ENCODE measurements at places on chromosomes 6 and 20.

- H3K27ac ChIP-seq: no peak overlapping the region
- no peak overlapping the region for H3K4me3 ChIP-seq
- DNase-seq: no peak
- H3K27me3 ChIP-seq: no peaks in the 10 kb centered on the region
These were observed 167.3 kb upstream of the GMDS start for GRCh38 chr6:2412731-2413130.

- DNase-seq: no peak
- H3K27me3 ChIP-seq: no peaks in the 10 kb centered on the region
- H3K27ac ChIP-seq: no peak overlapping the region
- no peak overlapping the region for H3K4me3 ChIP-seq
- no peaks in the 10 kb centered on the region for H3K36me3 ChIP-seq
These were observed 52.6 kb downstream of the BTBD3 start for GRCh38 chr20:11970243-11970836.

GRCh38 chr6:44620922-44621321 is 233.4 kb downstream of the CDC5L start:
- no peak overlapping the region for H3K27ac ChIP-seq
- no peak overlapping the region for H3K4me3 ChIP-seq
- no peaks in the 10 kb centered on the region for H3K4me1 ChIP-seq
- DNase-seq: no peak

- no peak overlapping the region for H3K4me3 ChIP-seq
- no peaks in the 10 kb centered on the region for H3K4me1 ChIP-seq
- no peak for DNase-seq
- no peak overlapping the region for H3K27ac ChIP-seq
- no peaks in the 10 kb centered on the region for H3K36me3 ChIP-seq
These were observed 43.1 kb downstream of the CD109 start for GRCh38 chr6:73739096-73739495.

DNA sequence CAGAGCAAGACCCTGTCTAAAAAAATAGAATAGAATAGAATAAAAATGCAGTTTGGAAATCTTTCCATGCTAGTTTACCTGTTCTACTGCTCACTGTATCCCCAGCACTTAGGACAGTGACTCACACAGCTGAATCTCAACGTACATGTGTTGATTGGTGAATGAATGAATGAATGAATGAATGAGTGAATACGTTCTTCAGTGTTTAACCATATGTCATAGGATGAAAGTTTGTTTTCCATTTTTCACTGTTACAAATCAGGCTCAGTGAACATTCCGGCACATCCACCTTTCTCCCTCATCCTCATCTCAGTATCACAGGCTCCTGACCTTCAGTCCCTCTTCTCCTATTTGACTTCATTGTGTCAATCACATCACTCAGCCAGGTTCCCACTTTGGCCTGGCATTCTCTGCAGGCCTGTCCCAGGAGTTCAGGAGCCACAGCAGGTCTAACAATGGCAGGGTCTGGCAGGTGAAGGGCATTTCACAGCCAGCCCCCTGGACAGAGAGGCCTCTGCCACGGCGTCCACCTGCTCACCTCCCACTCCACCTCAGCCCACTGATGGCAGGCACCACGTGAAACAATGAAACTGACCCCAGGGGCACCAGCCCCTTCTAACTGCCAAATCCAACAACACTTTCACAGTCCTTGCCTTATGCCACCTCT is 7.9 kb downstream of the ZC3H12D start:
- H3K4me3 ChIP-seq: no peak overlapping the region
- H3K36me3 ChIP-seq: peaks cover 20% of the 10 kb centered on the region
- no peaks in the 10 kb centered on the region for H3K27me3 ChIP-seq
- DNase-seq: no peak
- peaks cover 67% of the 10 kb centered on the region for H3K4me1 ChIP-seq

GRCh38 chr20:59709636-59710035 is 105.3 kb downstream of the PHACTR3 start:
- H3K4me1 ChIP-seq: no peaks in the 10 kb centered on the region
- peaks cover 2% of the 10 kb centered on the region for H3K27me3 ChIP-seq
- no peaks in the 10 kb centered on the region for H3K36me3 ChIP-seq

GRCh38 chr20:58014628-58015315 is 213.7 kb downstream of the ANKRD60 start:
- no peak overlapping the region for H3K4me3 ChIP-seq
- H3K27me3 ChIP-seq: peaks cover 4% of the 10 kb centered on the region
- no peaks in the 10 kb centered on the region for H3K4me1 ChIP-seq
- H3K36me3 ChIP-seq: no peaks in the 10 kb centered on the region

All from effector memory CD4-positive, alpha-beta T cell (primary cell).